ENCODE measurements at places on chromosomes 16 and 17. TPM values are rescaled to one million over a fixed set of nuclear protein-coding genes. Genes with fewer than 3 reads are reported as not detected.

- no peaks in the 10 kb centered on the region for H3K36me3 ChIP-seq
- no peak overlapping the region for H3K4me3 ChIP-seq
- no peak for DNase-seq
Measured at GRCh38 chr17:72656130-72656763, 436.2 kb downstream of the SLC39A11 start.

Gene SLC22A31
- total RNA-seq: not detected

DNA sequence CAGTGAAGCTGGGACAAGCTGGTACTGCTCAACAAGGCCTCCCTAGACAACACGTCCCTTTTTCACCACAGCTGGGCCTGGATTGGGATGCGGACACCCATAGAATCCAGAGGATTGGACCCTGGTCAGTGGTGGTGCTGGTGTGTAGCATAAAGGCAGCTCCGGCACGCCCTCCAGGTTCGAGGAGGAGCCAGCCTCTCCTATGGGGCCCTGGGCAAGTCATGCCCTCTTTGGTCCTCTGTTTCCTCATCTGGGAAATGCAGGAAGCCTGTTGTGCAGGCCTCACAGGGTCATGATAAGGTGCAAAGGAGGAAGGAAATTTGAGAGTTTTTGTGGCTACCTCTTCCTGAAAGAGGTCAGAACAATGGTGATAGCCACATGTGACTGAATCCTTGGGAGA lies 1741.7 kb downstream of the TP53TG3F start:
- no peak for DNase-seq
- H3K27me3 ChIP-seq: no peaks in the 10 kb centered on the region
- no peaks in the 10 kb centered on the region for H3K4me1 ChIP-seq
- H3K4me3 ChIP-seq: no peak overlapping the region
- no peaks in the 10 kb centered on the region for H3K36me3 ChIP-seq
- no peak overlapping the region for H3K27ac ChIP-seq

DNA sequence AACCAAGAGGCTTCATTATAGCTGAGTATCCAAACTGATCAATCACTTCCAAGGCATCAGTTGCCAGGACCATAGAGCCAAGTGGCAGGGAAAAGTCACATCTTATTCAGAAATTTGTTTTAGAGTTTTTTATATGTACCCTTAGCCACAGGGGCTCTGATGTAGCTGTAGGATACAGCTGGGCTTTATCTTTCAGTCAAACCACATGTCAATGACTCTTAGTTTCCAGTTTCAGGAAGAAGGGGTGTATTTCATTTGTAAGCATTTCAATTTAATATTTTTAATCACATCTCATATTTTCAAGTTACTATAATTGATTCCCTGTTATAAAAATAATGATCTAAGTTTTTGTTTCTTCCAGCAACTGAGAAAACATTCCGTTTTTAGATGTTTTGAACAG lies 2.9 kb upstream of the FLCN start:
- H3K4me3 ChIP-seq: no peak overlapping the region
- H3K36me3 ChIP-seq: no peaks in the 10 kb centered on the region
- no peak overlapping the region for H3K27ac ChIP-seq
- no peaks in the 10 kb centered on the region for H3K27me3 ChIP-seq
- peaks cover 17% of the 10 kb centered on the region for H3K4me1 ChIP-seq
- no peak for DNase-seq

DNA sequence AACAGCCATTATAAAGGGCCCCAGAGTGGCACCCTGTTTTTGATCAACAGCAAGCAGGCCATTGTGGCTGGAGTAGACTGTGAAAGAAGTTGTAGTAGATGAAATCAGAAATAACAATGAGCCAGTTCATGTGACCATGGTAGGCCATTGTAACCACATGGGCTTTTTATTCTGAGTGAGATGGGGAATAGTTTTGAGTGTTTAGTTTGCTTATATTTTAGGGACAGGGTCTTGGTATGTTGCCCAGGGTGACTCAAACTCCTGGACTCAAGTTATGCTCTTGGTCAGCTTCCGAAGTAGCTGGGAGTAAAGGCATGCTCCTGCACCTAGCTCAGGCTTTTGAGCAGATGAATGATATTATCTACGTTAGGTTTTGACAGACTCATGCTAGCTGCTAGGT lies 12.0 kb downstream of the CBFB start:
- DNase-seq: no peak
- H3K4me3 ChIP-seq: no peak overlapping the region
- peaks cover 46% of the 10 kb centered on the region for H3K36me3 ChIP-seq
- no peaks in the 10 kb centered on the region for H3K4me1 ChIP-seq
- H3K27me3 ChIP-seq: no peaks in the 10 kb centered on the region
- H3K27ac ChIP-seq: no peak overlapping the region

- H3K36me3 ChIP-seq: peaks cover 89% of the 10 kb centered on the region
- no peaks in the 10 kb centered on the region for H3K4me1 ChIP-seq
- no peak overlapping the region for H3K4me3 ChIP-seq
Measured at GRCh38 chr16:89988951-89989350, 30.3 kb downstream of the DBNDD1 start.

DNA sequence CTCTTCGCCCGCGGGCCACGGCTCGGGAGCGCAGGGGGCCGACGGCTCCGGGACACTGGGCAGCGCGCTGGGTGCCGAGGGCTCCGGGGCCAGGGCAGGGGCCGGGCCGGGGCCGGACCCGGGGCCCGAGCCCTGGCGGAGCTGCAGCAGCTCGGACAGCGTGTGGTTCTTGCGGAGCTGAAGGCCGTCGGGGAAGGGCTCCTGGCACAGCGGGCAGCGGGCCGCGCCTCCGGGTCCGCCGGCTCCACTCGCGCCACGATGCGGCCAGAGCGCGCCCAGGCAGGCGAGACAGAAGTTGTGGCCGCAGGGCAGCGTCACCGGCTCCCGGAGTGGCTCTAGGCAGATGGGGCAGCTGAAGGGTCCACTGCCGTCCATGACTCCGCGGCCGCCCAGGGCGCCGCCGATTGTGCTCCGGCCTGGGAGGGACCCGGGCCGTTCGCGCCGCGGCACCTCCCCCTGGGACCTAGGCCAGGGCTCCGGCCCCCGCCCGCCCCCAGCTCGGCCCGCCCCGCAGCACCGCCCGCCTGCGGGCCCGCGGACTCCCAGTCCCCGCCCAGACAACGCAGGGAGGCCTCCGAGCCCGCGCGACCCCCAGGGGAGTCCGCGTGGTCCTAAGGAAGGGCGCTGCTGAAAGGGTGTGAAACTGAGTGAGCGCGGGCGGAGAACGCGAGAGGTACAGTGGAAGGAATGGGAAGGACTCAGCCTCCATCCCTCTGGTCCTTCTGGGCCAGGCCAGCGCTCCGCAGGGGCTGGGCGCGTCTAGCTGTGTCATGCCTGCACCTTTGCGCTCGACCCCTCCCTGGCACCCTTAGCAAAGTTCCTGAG lies at the start of gene TRIM47:
Gene TRIM47 (minus strand): TSS at position 408 of the 825 bp plus-strand sequence. CDS start 33 bp downstream, at position 375.
- DNase-seq: peak; percentile 83
- peak within 1 kb of the TSS; percentile 64 for H3K4me3 ChIP-seq
- peaks cover 55% of the 10 kb centered on the region for H3K4me1 ChIP-seq
- peak within 1 kb of the TSS; percentile 91 for H3K27ac ChIP-seq
- peaks cover 26% of the 10 kb centered on the region for H3K36me3 ChIP-seq

GRCh38 chr17:40340880-40341807 lies 23.4 kb downstream of the GJD3 start:
- no peaks in the 10 kb centered on the region for H3K27me3 ChIP-seq
- peak overlapping the region; percentile 94 for H3K27ac ChIP-seq
- H3K4me3 ChIP-seq: peak overlapping the region; percentile 66
- DNase-seq: peak; percentile 92

Gene PLCG2
- 3.9 TPM for total RNA-seq

GRCh38 chr17:43020789-43021740 lies 1.1 kb downstream of the VAT1 start:
- peaks cover 20% of the 10 kb centered on the region for H3K36me3 ChIP-seq
- DNase-seq: peak; percentile 82
- H3K27me3 ChIP-seq: no peaks in the 10 kb centered on the region

All from heart left ventricle (tissue), 16 donors.